ENCODE measurements at places on chromosomes 12 and 14. TPM values are rescaled to one million over a fixed set of nuclear protein-coding genes. Genes with fewer than 3 reads are reported as not detected.

CYP27B1 gene
- 0.94 TPM for total RNA-seq

ERBB3 gene
- total RNA-seq, result 3.4 TPM

SERPINA12 gene
- not detected for total RNA-seq

SOX5 gene
- total RNA-seq, result 394 TPM

RHOJ gene
- total RNA-seq, result 7.2 TPM

Measured in parietal lobe (tissue), 2 donors.